Left lung (tissue), 14 donors: ENCODE measurements at places on chromosomes 4 and X.

DNA sequence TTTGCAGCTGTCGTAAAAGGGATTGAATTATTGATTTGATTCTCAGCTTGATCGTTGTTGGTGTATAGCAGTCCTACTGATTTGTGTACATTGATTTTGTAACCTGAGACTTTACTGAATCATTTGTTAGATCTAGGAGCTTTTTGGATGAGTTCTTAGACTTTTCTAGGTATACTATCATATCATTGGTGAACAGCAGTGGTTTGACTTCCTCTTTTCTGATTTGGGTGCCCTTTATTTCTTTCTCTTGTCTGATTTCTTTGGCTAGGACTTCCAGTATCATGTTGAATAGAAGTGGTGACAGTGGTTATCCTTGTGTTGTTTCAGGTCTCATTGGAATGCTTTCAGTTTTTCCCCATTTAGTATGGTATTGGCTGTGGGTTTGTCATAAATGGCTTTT is 8.4 kb downstream of the APOOL start:
- no peak for DNase-seq

GRCh38 chrX:23742174-23742696 is 841 bp downstream of the ACOT9 start:
- peak; percentile 43 for DNase-seq

DNA sequence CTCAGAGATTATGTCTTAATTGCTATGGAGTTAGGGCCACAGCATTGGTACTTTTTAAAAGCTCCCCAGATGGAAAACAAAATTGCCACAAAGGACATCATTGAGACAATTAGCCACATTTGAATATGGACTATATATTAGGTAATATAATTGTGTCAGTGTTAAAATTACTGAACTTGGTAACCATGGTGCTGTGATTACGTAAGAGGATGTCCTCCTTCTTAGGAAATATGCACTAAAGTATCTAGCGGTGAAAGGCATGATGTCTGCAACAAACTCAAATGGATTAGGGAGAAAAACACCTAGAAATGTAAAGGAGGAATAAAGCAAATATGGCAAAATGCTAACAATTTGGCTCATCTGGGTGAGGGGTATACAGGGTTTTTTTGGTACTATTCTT is 89.9 kb upstream of the PAK3 start:
- no peak for DNase-seq

GRCh38 chrX:16172391-16172790 is 5.1 kb downstream of the MAGEB17 start:
- DNase-seq: no peak

DNA sequence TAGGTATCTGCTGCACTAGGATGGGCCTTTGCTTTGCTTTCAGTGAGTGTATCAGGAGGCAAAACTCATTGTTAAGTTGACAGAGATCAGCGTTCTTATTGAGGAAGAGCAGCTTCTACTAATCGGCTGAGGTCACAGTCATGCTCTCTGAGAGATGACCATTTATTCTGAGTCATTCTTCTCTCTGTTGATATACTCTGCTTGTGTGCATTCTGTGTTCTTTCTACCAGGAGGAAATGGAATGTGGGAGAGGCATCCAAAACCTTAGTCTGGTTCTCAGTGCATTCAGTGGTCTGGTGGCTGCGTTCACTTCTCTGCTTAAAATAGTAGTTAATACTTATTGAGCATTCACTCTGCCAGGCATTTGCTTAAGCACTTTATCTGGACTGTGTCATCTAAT is 66.2 kb downstream of the RRAGB start:
- DNase-seq: no peak

DNA sequence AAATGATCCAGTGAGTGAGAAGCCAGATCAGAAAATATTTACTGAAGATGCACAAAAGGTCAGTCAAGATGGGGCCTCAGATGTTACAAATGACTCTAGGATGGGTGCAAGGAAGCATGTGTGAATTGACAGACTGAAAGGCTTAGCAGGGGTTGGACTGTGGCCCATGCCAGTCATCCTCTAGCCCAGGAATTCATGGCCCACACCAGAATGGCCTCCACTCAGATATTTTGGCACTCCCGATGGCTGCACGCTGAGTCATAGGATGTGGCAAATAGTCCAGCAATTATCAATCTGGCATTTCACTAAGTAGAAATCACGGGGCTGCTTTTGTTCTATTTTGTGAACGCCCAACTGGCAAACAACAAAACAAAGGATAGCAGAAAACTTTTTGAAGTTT is 406.5 kb downstream of the IQCM start:
- no peak for DNase-seq

DNA sequence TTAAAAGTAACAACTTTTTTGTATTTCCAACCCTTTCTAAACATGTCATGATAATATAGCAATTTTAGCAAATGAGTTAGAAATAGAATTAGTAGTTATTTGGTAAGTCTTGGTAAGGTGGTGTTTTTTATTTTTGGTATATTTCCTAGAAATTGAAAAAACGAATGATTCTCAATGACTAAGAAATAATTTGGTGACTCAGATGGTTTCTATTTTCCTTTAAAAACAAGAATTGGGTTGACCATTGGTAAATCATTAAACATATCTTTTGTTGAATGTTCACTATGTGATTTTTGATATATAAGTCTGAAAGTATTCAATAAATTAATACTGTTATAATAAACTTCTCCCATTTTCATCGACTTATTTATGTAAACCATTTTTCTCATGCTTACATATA is 206.2 kb upstream of the BANK1 start:
- DNase-seq: no peak

DNA sequence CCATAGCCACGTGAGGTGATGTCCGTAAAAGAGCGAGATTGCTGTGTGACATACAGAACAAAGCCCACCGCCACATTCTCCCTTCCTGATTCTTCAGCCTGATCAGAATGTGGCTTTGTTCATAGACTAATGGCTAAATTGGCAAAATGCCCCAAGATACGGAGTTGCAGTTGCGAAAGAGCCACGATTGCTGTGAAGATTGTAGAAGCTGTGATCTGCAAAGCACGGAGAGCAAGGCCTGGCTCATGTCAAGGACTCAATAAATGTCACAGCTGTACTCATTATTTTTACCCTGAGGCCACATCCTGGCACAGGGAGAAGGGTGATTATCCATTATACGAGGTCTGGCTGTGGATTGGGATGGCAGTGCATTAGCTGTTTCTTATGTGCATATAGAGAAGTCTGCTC is 34.2 kb downstream of the ARSD start:
- DNase-seq: no peak

- peak; percentile 11 for DNase-seq
Observed at GRCh38 chrX:37926700-37927099, 79.3 kb upstream of the DYNLT3 start.

DNA sequence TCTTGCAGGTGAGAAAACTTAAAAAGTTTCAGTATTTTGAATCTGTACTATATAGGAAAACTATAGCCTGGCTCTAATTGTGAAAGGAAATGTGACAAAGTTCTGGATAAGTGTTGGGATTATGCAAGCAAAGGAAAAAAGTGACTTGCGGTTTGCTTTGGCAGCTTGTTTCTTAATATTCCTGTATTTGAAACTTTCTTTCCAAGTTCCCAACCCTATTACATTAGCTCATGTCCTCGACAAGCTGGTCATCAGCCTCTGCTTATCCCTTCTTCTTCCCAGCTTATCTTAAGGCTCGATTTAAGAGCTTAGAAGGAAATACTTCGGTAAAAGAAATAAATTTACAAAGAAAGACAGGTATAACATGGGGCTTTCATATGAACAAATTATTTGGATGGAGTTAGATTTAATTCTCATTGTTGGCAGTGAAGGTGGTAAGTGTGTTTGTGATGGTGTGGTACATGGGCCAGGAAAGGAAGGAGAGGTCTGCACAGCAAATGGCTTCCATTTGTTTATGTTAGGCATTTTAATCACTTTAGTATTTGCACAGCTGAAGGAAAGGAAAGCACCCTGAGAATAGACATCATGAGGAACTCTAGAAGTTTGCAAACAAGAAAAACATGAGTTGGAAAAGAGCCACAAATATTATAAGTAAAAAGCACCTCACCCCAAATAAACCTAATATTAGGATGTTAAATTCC is 5.1 kb upstream of the MYOZ2 start:
- no peak for DNase-seq

DNA sequence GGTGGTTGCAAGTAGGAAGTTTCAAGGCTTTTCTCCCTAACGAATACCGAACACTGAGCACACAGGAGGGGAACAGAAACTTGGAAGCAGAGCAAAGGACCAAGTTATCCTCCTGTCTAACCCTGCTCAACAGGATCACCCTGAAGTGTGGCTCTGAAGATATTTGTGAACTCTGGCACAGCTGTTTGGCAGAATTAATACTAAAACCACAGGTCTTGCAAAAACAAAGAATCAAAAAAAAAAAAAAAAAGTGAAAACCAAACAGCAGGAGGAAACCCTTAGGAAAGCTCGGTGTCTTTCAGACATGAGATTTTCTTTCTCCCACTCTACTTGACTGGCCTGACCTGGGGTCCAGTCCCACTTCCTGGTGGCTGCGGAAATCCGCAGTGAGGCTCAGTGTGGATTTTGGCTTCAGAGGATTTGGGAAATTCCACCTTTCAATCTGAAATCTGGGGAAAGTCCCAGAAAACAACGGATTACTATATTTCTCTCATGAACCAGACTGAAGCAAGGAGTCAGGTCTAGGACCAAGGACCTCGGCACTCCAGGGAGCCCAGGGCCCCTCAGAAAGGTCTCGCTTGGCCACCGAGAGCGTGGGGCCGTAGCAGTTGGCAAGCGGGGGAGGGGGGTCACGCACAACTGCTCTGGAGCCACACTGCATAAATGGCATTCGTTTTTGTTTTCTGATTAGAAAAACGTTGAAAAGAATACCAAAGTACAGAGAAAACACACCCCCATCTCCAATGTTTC is 867 bp downstream of the TIFA start:
- no peak for DNase-seq

- no peak for DNase-seq
Observed at GRCh38 chr4:98377559-98377958, 116.4 kb downstream of the RAP1GDS1 start.

- DNase-seq: no peak
Observed at GRCh38 chrX:137032841-137033773, 688 bp downstream of the GPR101 start.

DNA sequence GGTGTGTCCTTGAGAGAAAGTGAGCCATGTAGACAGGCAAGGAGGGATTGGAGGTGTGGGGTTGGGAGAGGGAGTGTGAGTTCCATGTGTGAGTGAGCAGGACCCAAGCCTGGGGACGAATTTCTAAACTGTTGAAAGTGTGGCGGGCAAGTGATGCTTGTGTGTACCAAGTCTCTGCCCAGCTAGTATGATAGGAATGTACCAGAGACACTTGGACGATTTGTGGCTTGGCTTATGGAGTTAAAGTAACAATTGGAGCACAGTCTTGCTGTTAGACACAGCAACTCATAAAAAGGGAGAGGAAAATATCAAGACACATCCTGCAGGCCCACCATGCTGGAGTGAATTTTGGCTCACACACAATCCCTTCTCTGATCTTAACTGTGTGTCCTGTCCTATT is 8.5 kb downstream of the PTTG2 start:
- no peak for DNase-seq

DNA sequence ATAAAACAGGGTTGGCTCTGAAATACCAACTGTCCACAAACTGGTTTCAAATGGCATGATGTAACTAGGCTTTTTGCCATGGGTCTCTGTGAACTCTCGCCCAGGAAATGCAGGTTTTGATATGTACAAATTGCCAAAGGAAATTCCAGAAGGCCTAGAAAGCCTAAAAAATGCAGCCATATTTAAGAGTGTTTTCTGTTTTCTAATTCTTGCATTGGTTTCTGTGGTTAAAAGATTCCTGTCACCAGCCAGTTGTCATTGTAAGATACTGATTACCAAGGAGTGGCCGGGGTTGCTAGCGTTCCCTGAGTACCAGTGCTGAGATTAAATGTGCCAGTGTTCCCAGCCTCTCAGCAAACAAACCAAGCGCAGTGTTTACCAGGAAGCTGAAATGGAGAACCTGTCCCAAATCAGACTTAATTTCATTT is 53.9 kb upstream of the SORBS2 start:
- peak; percentile 18 for DNase-seq
